ENCODE measurements at places on chromosomes 3 and 15.

DNA sequence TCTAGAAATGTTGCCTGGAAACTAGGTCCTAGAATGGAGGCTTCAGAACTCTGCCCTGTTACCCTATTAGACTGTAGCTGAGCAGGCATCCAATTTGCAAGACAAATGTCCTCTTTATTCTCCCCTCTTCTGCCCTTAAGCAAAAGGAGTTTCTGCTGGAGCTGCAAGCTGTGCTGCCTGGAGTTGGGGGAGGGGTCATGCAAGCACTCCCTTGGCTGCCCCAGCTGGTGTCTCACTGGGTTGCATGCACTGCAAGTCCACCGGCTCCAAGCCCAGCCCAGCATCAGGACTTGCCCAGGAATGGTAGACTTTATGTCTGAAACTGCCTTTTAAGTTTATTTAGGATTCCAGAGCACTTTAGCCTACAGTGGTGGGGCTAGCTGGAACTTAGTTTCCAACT, 15.7 kb upstream of the RBP2 start:
- no peak for DNase-seq

DNA sequence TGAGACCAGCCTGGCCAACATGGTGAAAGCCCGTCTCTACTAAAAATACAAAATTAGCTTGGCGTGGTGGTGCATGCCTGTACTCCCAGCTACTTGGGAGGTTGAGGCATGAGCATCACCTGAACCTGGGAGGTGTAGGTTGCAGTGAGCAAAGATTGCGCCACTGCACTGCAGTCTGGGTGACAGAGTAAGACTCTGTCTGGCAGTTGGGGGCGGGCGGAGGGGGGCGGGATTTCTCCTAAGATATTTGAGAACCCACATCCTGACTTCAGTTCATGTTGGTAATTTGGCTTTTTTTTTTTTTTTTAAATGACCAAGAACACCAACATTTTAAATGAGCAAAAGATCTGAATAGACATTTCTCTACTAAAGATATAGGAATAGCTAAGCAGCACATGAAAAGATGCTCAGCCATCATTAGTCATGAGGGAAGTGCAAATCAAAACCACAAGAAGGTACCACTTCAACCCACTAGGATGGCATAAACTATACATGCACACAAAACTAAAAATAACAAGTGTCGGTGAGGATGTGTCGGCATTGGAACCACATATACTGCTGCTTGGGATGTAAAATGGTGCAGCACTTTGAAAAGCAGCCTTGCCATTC, 75.6 kb upstream of the LMOD3 start:
- no peak for DNase-seq

GRCh38 chr3:58524326-58524888, 12.6 kb downstream of the ACOX2 start:
- DNase-seq, result no peak

DNA sequence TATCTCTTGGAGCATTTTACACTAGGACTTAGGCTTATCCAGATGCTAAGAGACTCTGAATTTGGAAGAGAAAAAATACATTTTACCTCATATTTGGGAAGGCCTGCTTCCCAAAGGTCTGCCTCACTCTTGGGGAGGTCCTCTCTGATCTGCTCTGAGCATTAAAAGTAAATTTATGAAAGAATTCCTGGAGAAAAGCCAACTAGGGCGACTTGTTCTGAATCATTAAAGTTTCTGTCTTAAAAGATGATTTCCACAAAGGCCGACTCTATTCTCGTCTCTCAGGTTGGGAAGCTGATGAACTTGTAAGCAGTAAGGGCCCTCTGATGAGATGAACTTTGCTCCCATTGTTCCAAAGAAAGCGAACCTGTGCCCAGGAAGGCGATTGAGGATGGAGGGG, 48.7 kb upstream of the HES1 start:
- DNase-seq, result no peak

GRCh38 chr3:82201316-82201715, 439.9 kb upstream of the GBE1 start:
- no peak for DNase-seq

DNA sequence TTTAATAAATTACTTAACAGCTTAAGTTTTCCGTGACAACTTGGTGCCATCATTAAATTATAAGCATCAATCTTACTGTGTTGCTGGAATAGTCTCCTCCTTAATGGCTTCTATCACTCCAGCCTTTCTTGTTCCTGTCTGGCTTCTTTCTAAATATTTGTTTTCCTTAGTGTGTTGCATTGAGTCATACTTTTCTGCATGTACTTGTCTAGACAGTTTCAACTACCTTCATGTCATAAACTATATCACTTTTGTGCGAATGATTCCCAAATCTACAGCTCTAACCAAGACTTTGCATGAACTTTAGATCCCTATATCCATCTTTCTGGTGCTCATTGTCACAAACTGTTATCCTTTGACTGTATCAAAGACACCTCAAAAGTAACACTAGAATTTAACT, 78.4 kb downstream of the AKAP13 start:
- DNase-seq, result no peak

DNA sequence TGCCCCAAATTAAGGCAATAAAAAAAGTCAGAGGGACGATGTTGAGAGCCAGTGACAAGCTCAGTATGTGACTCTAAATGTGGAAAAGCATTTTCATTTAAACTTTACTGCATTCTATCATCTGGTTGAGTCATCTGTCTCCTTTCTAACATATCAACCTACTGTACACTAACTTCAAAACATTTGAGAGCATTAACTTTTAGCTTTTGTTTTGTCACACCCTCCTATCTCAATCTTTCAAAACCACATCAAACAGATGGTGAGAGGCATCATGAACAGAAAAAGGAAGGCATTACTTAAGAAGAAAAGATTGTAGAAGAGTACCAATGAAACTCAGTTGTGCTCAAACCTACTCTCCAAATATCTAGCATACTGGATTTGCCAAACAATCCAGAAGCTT, 4.8 kb downstream of the LRRC58 start:
- DNase-seq, result no peak

- DNase-seq, result no peak
Observed at GRCh38 chr3:98791341-98792325, 28.5 kb downstream of the ST3GAL6 start.

GRCh38 chr3:178003756-178004155, 532.5 kb upstream of the KCNMB2 start:
- DNase-seq, result no peak

DNA sequence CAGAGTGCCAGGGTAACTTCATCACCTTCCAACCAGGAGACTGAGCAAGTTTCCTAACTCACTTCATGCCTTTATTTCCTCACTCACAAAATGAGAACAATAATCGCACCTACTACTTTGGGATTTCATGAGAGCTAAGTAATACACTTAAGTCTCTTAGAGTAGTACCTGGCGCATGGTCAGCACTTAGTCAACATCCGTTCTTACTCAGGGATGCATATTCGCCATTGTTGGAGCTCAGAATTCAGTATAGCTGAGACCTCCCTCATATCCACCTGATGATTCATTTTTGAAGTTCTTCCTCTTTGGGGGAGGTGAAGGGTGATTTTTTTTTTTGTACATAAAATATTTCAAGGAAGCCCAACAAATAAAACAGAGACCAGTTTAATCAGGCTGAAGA, 188.2 kb downstream of the AGBL1 start:
- DNase-seq, result no peak

- no peak for DNase-seq
Observed at GRCh38 chr15:34252545-34252944, 27.7 kb downstream of the EMC4 start.

DNA sequence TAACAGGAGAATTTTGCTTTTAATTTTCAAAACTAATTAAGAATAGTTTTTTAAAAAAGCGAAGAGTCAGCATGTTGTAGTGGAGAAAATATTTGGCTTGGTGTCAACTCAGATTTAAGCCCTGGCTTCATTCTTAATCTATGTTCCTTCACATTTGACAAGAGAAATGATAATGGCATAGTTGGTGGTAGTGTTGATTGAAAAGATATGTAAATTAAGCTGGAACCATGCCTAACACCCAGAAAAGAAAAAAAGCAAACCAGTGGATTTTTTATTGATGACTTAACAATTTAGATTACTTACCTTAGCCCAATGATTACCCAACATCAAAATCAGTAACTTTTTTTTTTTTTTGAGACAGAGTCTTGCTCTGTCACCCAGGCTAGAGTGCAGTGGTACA, 27.4 kb downstream of the TCAIM start:
- no peak for DNase-seq

DNA sequence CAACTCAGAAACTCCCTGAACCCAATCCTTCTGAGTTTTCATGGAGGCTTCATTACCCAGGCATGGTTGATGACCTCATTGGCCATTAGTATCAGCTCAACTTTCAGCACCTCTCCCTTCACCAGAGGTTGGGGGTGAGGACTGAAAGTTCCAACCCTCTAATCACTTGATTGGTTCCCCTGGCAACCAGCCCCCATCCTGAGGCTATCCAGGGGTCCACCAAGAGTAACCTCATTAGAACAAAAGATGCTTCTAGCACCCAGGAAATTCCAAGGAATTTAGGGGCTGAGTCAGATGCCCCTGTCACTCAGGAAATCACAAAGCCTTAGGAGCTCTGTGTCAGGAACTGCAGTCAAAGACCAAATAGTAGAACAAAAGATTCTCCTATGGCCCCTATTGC, 43.8 kb downstream of the ADAMTSL3 start:
- DNase-seq, result no peak

GRCh38 chr15:68213991-68214837, 9.1 kb upstream of the CALML4 start:
- no peak for DNase-seq

GRCh38 chr15:57220205-57220604, 156.1 kb upstream of the CGNL1 start:
- DNase-seq, result no peak

DNA sequence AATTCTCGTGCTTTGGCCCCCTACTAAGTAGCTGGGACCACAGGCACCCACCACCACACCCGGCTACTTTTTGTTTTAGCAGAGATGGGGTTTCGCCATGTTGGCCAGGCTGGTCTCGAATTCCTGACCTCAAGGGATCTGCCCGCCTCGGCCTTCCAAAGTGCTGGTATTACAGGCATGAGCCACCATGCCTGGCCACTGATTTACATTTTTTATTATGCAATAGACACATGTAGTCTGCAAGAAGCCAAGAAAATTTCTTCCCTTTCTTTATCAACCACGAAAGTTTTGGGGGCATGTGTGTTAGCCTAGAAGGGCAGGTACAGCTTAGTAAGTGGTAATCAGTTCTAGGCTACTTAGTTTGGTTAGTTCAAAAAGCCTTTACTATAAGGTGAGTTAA, 51.1 kb downstream of the LRRFIP2 start:
- DNase-seq, result no peak

- no peak for DNase-seq
Observed at GRCh38 chr3:62975566-62975965, 100.3 kb upstream of the CADPS start.

- DNase-seq, result no peak
Observed at GRCh38 chr15:101012326-101013200, 93.4 kb downstream of the LRRK1 start.

DNA sequence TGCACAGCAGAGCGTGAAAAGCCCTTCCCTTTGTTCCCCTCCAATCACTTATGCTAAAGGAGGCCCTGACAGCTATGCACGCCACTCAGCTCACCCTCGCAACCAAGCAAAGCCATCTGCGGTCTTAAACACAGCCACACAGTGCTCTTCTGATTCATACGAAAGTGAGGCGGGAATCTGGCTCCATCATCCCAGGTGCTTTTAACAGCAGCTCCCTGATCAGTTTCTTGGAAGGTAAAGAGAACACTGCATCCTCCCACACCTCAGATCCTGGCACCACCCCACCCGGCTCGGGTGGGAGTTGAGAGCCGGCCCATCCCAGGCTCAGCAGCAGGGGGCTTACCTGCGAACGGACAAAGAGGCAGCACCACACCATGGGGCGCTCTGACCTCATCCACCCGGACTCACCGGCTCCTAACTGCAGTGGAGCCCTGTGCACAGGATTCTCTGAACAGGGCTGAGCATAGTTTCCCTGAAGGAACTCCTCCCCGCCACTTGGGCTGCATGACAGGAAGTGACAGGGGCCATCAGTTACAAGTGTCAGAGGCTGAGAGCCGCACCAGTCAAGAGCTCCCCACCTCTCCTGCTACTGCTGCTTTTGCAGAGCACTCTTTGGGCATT, 114.3 kb upstream of the ARHGEF3 start:
- no peak for DNase-seq

DNA sequence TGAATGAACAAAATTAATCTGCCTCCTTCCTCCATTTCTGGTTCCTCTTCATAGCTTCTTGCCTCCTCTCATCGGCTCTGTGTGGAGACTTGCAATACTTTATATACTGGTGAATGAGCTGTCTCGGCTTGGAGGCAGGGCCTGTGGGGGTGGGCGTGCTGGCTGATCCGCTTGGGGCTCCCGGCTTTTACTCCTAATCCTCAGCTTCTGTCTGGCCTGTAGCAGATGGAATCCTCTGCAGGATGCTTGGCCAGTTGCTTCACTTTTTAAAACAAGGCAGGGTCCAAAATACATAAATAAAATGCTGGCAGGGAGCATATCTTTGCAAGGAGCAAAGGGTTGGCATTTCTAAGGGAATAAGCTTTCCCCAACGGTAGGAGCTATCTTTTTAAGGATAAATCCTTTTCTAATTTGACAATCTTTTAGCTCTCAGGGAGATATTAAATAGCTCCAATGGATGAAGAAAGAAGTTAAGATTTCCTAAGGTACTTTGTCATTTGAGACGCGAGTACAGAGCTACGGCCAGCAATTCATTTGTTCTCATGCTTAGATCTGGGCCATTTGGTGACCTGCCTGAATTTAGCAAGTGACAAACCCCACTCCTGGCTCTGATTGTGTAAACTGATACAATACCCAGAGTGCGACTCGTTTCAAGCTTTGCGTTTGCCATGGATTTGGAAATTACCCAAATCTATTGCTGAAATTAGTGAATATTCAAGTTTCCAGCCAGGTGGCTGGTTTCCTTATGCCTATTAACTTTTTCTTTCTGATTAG, 18.9 kb downstream of the SV2B start:
- DNase-seq, result no peak

DNA sequence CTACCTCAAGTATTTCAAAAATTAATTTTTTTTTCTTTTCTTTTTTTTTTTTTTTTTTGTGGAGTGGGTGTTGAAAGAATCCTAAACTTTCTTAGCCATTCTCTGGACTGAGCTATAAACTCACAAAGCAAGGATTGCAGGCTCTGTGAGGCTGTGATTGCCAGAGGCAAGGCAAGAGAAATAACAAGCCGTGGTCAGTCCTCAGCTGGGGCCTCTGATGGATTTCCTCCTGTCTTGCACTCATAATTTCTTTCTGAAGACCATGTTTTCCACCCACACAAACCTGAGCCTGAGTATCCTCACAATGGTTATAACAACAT, 1.3 kb downstream of the CX3CR1 start:
- no peak for DNase-seq

All from left kidney (tissue), 8 donors.